Hypothalamus (tissue), 51 donors: ENCODE measurements at places on chromosomes 16 and 17.

DNA sequence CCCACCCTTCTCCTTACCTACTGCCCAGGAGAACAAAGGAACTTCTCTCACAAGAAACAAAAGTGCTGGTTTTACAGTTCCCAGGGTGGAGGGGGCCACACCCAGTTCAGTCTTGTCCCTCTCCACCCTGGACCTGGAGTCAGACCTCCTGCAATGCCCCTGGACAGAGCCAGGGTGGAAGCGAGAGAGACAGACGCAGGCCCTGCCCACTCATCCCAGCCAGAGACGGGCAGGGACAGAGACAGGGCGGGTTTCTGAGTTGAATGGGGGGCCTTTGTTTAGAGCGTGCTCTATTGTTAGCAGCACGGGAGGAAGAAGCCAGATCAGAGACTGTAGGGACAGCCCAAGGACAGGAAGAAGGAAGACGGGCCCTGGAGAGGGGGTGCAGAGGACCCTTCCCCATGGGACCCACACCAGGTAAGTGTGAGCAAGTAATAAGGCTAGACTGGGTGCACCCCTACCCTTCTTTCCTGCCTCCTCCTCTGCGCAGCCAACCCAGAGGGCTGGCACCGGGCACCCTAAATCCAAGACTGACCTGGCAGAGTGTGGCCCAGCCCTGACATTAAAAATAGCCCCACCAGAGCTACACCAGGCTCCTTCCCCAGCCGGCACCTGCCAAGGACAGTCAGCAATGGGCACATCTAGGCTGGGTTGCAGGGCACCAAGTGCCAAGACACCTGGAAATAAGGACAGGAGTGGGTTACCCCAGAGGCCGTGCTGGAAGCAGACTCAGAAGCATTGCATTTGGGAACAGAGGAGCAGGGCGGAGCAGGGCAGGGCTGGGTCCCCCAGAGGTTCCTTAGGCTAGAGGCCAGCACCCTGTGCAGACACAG, 10.9 kb downstream of the JUP start:
- peak; percentile 37 for DNase-seq

DNA sequence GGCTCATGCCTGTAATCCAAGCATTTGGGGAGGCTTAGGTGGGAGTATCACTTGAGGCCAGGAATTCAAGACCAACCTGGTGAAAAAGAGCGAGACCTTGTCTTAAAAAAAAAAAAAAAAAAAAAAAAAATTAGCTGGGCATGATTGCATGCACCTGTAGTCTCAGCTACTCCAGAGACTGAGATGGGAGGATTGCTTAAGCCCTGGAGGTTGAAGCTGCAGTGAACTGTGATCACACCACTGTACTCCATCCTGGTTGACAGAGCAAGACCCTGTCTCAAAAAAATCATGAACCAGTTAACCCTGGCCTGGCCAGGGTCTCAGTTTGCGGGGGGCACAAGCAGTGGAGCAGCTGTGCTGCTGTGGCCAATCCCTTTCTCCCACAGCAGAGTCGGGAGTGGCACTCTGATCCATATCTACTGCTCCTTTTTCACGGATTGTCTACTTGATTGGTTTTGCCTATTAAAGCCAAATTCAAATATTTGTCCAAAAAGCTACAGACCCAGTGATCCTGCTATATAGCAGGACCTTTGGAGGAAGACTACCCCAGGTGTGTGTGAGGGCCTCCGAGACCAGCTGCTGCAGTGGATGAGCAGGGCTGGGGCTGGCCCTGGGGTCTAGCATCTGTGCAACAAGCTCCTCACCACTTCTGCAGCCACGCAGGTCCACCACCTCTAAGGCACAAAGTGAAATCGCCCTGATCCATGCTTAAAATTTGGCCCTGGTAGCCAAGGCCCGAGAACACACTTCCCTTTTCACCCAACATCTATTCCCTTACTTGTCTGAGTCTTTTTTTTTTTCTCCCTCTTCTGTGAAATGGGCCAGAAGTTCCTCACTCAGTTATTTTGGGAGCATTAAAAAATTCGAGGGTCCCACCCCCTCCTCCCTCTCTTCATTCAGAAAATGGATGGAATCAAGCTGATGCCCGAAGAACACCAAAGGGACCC, 48.2 kb downstream of the LDHD start:
- no peak for DNase-seq

DNA sequence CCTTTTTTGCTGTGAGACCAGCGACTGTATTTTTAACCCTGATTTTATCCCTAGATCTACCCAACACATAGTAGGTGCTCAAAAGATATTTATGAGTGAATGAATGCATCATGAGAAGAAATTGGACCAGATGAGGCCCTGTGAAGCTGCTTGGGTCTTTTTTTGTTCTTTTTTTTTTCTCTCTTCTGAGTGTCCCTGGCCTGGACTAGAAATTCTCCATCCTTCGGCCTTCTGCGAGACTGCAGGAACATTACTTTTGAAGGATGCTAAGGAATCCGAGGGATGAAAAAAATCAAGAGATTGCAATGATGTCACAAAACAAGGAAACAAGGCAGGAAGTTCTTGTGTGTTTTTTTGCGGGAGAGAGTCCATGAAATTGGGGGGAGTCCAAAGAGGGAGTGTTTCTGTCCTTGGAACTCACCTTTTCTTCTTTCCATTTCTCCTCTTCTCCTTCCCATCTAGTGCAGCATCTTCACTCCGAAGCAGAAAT, 560 bp upstream of the RUSF1 start:
- DNase-seq: no peak

DNA sequence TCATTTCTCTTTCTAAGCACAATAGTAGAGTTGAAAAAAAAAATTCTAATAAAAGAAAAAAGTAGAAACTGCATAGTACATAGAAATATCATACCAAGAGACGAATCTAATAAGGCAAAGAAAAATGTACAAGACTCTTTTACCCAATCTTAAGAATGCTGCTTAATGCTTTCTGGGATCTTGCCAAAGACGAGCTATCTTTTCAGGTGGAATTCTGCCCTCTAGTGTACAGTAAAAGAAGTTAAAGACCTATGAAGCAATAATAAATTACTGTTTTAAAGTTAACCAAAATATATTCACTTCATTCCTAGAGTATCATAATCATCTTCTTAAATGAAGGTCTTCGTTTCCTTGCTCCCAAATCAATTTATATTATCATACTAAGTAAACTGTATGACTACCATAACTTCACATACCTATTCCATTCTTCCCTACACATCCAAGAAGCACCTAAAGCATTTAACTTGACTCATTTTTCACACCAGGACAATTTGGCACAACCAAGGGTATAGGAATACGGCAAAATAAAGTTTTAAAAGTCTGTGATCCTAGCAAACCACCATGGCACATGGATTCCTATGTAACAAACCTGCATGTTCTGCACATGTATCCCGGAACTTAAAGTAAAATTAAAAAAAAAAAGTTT, 47.7 kb downstream of the CFDP1 start:
- no peak for DNase-seq
